ENCODE measurements at places on chromosomes 13 and 19.

DNA sequence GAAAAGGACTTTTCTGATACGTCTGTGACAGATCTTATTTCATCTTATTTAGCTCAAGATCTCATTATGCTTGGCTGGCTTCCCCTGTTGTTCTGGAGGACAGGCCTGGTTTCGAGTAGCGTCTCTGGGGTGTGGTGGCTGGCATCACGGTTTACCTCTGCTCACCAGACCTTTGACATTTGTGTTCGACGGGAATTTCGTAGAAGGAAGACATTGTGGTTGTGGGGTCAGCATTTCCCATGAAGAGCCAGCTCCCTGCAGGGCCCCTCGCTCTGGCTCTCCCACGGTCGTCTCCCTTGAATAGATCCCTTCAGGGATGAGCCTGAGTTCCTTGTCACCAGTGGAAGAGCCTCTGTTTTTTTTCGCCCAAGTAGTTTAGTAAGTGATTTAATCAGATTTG, 78.6 kb upstream of the TEX29 start:
- no peak for DNase-seq

- DNase-seq: no peak
Measured at GRCh38 chr19:400976-401865, 7.7 kb downstream of the C2CD4C start.

DNA sequence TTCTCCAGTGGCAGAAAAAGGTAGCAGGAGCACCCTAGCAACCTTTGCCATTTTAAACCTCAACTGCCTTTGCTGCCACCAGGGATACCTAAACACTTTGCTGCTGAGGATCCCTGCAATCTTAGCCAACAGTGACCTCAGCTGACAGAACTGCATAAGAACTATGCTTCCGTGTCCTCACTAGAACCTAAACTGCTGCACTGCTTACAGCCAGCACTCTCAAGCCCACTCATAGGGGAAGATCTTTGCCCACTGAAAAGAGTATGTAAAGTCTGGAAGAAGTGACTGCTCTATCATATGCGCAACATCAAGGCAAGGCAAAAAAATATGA, 270.0 kb upstream of the PCDH20 start:
- DNase-seq: no peak

- no peak for DNase-seq
Measured at GRCh38 chr13:28494778-28495537, at the start of gene FLT1. Gene FLT1 (minus strand): TSS chr13:28495128. CDS start chr13:28494843, 285 bp downstream.

DNA sequence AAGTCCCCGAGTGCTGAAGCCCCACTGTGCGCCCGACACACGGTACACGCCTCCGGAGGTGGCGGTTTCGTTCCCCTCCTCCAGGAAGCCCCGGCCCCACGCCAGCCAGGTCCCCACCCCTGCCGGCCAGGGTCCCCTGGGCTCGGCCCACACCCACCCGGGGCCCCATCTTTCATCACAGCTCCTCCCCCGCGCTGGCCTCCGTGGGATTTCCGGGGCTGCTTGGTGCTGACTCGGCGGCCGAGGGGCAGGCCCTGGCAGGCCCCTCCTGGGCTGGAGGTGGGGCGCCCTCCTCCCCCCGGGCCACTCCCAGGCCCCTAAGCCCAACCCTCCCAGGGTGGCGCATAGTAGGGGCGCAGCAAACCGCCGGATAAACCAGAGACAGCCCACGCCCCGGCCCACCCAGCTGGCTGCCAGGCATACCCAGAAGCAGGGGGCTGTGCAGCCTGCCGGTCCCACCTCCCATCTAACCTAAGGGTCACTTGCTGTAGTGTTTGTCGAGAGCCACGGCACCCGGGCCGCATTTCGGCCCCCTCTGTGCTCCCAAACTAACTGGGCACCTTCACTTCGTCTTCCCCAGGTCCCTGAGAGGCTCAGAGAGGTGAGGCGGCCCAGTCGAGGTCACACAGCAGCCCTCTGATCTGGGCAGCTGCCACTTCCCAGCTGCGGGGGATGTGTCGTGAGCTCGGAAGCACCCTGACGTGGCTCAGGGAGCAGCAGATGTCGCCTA, 6.6 kb downstream of the ZBTB7A start:
- no peak for DNase-seq

DNA sequence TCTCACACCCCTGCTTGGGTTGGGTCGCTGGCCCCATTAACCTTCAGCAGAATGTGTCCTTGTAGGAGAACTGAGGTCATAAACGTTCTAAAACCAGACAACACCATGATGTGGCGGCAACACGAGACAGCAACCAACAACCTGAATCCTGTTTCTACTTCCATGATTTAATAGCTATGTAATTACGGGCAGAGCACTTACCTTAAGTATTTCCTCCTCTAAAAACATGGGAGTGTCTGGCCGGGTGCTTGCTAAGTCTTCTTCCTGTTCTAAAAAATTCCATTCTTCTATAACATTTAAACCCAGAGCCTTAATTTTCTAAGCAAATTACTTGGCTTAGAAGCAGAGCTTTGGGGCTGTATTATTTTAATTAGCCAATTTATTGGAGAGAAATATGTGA, 33.5 kb upstream of the IRS2 start:
- peak; percentile 56 for DNase-seq

GRCh38 chr19:53132141-53132991, at the start of gene ZNF415:
Gene ZNF415 (minus strand): TSS chr19:53132910. CDS start chr19:53122676, 10,234 bp downstream.
- no peak for DNase-seq

DNA sequence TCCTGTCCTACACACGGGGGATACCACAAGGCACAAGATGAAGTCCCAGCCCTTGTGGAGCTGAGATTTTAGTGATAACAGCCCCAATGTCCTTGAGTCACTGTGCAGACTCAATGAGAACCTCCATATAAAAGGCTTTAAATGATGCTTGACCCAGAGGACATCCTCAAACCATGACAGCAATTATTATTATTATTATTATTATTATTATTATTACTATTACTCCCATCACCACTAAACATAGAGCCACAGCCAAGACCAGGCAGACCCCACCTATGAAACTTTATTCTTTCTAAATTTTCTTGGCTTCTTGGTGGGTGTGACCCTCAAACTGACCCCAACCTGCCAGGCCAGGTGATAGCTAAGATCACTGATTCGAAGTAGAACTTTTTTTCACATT, 11.1 kb downstream of the C19orf47 start:
- no peak for DNase-seq

- DNase-seq: no peak
Measured at GRCh38 chr13:27437126-27437525, 12.7 kb downstream of the GTF3A start.

DNA sequence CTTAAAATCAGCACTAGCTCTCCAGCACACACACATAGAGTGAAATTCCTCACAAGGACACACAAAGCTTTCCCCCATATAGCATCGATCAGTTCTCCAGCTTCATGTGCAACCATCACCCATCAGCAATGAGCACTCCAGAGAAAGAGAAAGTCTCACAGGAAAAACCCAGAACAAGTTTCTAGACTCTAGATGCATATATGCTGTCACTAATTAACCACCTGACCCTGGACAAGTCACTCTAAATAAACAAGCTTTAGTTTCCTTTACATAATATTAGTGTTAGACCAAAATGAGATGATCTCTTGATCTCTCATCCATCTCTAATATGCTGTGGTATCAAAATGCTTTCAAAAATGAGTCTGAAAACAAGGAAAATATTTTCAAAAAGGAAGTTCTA, 81.2 kb downstream of the TBC1D4 start:
- no peak for DNase-seq

- DNase-seq: no peak
Measured at GRCh38 chr19:42400404-42400803, 10.3 kb upstream of the CNFN start.

DNA sequence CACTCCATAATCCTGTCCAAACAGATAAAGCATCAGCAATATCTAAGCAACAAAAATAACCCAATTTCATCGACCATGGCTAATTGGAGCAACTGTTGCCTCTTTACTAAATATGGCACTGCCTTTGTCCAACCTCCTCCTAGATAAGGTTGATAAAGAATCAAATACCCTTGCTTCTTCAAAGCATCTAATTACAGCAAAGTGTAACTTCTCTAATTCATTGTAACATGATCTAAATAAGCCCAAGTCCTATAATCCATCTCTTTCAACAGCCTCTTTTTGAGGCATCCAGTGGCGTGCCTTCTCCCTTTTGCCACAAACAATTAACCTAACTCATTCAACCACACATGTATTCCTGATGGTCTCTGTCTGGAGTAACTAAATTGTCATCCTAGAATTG, 81.7 kb upstream of the KLHL1 start:
- peak; percentile 83 for DNase-seq

DNA sequence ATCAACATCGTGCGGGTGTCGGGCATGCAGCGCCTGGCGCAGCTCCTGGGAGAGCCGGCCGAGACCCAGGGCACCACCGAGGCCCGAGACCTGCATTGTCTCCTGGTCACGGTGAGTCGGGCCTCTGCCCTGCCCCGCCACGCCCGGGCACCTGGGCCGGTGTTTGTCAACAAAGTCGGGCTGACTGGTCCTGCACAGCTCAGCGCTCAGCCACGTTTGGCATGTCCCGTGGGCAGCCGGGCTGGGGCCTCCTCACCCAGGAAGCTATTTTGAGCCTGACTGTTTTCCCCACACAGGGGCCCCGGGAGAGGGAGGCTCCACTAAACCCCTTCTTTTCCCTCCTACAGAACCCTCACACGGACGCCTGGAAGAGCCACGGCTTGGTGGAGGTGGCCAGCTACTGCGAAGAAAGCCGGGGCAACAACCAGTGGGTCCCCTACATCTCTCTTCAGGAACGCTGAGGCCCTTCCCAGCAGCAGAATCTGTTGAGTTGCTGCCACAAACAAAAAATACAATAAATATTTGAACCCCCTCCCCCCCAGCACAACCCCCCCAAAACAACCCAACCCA, 1.3 kb downstream of the GADD45B start:
- no peak for DNase-seq

DNA sequence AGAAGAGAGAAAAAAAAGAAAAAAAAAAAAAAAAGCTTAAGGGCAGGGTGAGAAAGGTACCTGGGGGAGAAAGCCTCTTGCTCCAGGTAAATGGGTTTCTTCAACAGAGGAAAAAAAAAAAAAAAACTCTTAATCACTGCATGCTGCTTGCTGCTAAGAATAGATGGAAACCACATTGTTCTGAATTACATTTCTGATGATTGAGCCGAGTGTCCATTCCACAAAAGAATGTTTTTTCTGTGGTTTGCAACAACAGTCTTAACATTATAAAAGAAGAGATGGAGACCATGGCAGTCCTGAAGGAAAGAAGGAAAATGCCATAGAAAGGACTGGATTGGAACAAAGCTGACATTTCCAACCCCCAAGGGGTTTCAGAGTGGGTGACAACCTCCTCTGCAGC, 1312.7 kb downstream of the SLITRK1 start:
- no peak for DNase-seq

DNA sequence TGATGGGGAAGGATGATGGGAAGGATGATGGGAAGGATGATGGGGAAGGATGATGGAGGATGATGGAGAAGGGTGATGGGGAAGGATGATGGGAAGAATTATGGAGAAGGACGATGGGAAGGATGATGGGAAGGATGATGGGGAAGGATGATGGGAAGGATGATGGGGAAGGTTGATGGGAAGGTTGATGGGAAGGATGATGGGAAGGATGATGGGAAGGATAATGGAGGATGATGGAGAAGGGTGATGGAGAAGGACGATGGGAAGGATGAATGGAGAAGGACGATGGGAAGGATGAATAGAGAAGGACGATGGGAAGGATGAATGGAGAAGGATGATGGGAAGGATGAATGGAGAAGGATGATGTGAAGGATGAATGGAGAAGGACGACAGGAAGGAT, 13.5 kb downstream of the C2CD4C start:
- DNase-seq: no peak

DNA sequence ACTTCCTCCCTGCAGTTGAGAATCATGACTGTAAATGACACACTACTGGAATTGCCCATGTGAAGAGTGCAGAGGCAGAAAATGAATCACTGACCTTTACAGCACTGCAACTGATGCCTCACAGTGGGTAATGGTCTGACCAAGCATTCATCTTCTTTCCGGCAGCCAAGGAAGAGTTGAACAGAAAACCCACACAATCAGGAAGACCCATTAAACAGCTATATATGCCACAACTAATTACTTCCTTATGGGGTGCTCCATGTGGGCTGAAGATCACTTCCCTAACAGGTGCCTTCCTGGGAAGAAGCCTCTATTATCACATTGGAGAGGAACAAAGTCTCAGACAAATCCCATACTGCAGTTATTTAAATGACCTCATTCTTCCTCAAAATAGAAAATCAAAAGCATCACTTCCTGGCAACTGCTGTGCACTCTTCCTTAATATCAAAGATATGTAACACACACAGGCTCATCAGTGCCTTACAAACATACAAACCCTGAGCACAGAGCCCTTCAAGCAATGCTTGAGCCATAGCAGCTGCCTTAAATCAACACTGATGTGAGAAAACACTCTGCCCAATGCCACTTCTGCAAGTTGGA, 45.8 kb downstream of the RUBCNL start:
- DNase-seq: no peak

GRCh38 chr13:37379841-37380240, 218.7 kb downstream of the POSTN start:
- DNase-seq: no peak

GRCh38 chr19:5621945-5622464, 571 bp downstream of the SAFB2 start:
- no peak for DNase-seq

All from NCI-H187 treated with DMSO at 0.1 percent for 48 hours (cell line).